Activated naive CD4-positive, alpha-beta T cell treated with anti-CD3 and anti-CD28 coated beads, Interleukin-2, amount 10 ng/mL, durations not matched to agents 7 days and 5 days (primary cell): ENCODE measurements at places on chromosomes 6 and 20.

GRCh38 chr20:1637755-1638154 lies 17.9 kb upstream of the SIRPB1 start:
- DNase-seq, result no peak

GRCh38 chr6:84137051-84137375 lies 90.4 kb downstream of the CEP162 start:
- no peak for DNase-seq

DNA sequence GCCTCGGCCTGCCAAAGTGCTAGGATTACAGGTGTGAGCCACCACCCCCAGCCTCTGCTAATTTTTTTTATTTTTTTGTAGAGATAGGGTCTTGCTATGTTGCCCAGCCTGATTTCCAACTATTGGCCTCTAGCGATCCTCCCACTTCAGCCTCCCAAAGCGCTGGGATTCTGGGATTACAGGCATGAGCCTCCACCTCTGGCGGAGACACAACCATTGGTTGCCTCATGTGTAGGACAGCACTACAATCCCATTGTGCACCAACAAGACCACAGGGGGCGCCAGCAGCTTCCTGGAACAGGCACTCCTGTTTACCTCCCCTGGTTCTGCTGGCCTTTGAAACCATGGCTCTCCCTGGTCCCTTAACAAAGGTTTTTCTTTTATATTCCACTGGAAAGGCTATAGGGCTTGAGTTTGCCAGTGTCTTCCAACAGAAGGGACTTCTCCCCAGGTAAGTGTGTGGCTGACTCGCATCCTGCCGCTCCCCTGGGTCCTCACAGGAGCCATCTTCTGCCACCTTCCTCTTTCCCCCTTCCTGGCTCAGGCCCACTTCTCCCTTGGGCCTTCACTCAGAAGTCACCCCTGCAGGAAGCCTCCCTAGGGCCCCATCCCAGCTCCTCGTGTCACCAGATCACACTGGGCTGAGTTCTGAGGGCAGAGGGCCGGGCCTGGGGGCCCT lies 39.2 kb upstream of the TLDC2 start:
- peak; percentile 77 for DNase-seq

GRCh38 chr20:19672498-19672897 lies 85.6 kb upstream of the RIN2 start:
- no peak for DNase-seq

DNA sequence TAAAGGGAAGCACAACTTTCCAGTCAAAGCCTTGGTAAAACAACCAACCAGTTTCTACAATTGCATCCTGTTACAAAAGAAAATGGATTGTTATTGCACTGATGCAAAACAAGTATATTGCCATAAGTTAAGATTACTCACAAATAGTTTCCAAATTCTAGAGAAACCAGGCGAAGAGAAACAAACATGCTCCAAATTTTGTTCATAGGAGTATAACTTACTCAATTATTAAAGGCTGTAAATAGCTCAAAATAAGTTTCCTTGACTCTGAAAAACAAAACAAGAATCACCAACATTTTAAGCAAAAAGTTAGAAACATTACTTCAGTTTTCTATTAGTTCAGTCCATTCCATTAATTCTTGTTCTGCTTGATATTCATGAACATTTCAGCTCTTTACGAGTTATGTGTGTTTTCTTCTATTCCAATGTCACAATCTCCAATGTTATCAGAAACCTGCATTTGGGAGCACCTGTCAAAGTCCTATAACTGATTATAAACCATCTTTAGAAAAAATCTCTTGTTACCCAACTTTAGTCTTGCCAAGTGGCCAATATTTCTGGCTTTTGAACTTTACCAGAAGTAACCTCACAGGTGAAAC lies 137.9 kb upstream of the THBS2 start:
- no peak for DNase-seq

DNA sequence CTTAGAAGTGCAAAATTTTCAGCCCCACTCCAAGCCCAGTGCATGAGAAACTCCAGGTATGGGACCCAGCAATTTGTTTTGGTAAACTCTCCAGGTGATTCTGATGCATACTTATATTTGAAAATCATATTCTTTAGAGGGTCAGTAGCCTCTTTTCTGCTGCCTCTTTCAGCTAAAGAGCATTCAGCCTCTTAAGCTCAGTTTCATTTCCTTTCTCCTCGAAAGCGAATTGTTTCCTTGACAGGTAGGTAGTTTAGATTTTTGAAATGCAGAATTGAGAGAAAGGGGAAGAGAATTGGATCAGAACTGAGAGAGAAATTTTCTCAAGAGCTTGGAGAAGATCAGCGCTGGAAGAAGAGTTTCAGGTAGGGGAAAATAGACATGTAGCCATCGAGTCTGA lies 995.8 kb upstream of the FLRT3 start:
- no peak for DNase-seq

DNA sequence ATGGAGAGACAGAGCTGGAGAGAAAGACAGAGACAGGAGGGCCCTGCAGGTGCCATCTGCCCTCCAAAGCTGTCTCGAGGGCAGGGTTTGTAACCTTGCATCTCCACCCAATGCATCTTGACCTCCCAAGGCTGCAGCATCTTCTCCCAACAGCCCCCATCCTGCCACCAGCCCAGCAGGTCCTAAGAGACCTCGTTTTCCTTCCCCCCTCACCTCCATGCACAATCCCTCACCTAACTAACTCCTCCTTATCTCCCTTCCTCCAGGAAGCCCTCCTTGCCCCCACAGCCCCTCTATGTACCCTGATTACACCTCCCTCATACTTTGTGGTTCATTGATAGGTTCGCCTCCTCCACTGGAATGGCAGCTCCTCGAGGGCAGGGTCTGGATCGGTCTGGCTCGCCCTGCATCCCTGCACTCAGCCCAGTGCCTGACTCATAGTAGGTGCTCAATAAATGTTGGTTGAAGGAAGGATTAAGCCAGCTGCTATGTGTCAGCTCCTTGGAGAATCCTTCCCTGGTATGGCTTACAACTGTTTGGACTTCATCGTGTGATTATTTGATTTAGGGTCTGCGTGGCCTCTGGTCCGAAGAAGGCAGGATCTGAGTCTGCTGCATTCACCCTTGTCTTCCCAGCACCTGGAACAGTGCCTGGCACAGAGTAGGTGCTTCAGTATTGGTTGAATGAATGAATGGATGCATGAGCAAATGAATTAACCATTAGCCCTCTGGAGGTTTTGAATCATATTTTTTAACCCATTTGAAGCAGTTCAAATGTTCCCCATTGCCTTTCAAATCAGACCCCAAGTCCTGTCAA lies 105.6 kb upstream of the PTPN1 start:
- no peak for DNase-seq

- no peak for DNase-seq
Measured at GRCh38 chr6:83518816-83519480, 6.6 kb downstream of the PRSS35 start.

DNA sequence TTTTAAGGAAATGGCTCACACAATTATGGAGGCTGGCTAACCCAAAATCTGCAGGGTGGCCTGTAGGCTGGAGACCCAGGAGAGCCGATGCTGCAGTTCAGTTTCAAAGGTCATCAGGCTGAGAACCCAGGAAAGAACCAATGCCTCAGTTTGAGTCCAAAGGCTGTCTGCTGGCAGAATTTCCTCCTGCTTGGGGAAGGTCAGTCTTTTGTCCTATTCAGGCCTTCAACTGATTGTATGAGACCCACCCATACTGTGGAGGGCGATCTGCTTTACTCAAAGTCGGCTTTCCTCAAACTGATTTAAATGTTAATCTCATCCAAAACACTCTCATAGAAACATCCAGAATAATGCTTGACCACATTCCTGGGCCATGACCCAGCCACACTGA lies 189.7 kb upstream of the CDYL start:
- DNase-seq, result no peak

DNA sequence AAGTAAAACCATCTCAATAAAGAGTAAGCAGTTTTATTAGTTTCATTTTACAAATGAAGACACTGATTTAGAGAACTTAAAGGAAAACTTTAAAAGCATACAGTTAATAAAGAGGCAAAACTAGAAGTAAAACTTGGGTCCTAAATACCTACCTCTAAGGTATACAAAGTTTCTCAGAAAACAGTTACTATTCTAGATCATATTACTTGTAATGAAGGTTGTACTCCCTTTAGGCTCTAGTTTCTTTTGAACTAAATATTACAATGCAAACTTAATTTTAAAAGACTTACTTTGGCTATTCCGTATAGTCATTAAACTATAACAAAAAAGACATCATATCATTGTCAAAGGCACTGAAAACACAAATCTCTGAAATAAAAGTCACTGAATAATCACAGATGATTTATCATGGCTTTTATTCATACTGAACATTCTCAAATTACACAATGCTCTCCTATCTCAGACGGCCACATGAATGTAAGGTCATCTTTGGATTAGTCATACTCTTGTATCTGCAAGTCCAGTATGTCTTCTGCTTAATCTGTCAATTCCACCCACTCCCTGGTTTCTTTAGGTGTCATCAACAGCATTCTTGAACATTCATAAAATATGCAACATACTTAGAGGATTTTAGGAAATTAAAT lies 361.6 kb upstream of the RUNX2 start:
- DNase-seq, result no peak

DNA sequence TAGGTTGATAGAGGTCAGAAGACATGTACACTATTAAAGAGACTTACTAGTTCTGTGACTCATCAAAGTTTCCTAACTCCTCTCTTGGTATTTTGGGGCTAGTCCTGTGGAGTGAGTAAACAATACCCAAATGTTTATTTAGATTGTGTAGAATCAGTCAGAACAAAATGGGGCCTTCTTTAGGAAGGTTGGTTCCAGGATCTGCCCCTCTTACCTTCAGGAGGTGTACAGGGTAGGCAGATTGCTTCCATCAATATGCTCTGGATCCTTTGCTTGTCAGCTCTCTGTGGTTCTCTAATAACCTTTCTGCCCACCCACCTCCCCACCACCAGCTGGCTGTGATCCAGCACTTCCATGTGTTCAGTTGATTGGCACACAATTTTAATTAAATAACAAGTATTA lies 107.0 kb downstream of the POPDC3 start:
- no peak for DNase-seq

- no peak for DNase-seq
Measured at GRCh38 chr6:53979468-53980067, 131.7 kb upstream of the MLIP start.

DNA sequence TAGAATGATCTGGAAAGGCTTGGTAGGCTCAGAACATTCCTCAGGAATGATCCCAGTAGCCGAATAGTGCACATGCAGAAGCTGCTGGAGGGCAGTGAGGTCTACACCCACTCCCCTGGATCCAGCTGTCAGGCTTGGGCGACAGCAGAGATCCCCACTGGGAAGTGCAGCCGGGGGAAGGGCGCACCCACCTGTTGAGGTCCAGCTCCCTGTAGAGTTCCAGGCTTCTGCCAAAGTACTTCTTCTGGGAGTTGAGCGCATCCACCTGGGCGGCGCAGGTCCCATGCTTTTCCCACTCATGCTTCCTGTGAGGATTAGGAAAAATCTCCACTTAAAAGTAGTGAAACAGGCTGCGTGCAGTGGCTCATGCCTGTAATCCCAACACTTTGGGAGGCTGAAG lies 17.6 kb downstream of the RNASET2 start:
- no peak for DNase-seq
